Stimulated activated memory B cell treated with anti-CD40 and anti-IgM and Interleukin-4, amounts not matched to agents 10 μg/mL and 1 μg/mL and 100 μg/mL, for 72 hours (primary cell): ENCODE measurements at places on chromosomes 2 and 18.
A peak's percentile ranks its signal among the peaks of the same experiment; 100 is the strongest.

GRCh38 chr2:127188797-127189196, 31.3 kb downstream of the CYP27C1 start:
- ATAC-seq: no peak

GRCh38 chr2:235553291-235553690, 59.4 kb downstream of the AGAP1 start:
- ATAC-seq: no peak

DNA sequence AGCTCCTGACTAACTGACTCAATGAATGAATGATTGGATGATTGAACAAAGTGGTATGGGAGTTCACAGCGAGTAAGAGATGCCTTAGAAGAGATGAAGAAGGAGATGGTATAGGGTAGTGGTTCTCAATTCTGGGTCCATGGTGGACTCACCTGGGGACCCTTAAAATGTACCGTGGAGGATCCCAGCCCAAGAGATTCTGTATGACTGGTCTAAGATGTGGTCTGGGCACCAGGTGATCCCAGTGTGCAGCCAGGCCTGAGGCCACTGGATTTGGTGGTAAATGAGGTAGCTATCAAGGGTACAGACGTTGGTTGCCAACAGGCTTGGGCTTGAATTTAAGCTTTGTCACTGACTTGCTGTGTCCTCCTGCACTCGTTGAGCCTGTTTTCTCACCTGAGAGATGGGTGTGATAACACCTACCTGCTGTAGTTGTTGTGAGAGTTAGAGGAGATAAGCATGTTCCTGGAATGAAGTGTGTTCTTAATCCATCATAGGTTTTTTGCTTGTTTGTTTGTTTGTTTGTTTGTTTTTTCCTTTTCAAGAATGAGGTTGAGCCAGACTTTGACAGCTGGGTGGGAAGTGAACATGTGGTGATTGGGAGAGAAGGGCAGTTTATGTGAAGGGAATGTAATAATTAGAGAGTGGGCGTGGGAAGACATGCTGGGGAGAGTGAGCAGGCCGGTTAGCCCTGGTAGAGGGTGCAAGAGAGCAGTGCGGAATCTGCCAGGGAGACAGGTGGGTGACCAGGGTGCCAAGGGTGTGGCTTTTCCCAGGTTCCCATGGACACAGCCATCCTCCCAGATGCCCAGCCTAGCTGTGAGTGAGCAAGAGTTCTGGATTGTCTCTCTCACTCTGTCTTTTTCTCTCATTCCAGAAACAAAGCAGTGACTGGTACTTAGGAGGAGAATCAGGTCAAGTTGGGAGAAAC, 31.4 kb upstream of the IL1B start:
- ATAC-seq: no peak

DNA sequence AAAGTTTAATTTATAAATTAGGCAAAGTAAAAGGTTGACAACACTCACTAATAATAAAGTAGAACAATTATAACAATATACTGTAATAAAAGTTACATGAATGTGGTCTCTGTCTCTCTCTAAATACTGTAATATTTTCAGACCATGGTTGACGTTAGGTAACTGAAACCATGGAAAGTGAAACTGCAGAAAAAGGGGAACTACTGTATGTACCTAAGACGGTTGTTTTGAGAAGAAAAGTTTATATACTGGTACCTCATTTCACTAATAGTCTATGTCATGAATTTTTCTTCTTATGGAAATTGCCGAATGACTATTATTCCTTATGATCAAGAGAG, 166.7 kb upstream of the ZNF521 start:
- ATAC-seq: peak; percentile 91

GRCh38 chr18:3594760-3595368, 144.9 kb downstream of the TGIF1 start:
- no peak for ATAC-seq

DNA sequence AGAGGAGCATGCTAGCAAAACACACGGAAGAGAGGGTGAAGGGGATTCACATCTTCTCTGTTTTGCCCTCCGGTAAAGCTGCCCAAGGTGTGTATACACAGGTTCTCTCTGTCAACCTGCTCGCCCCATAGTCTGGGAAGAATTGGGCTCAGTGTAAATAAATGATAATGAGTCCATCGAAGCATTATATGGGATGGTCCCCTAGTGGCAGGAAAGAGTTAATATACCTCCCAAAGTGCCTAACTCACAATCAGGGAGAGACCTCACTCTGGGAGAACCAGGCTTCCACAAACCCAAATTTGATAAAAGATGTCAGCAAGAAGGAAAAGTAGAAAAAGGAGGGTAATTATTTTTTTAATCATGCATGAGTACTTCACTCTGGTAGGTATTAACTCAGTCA, 262.2 kb upstream of the ZNF521 start:
- no peak for ATAC-seq

- ATAC-seq: no peak
Measured at GRCh38 chr2:102040229-102040628, 48.5 kb downstream of the IL1R2 start.

- no peak for ATAC-seq
Measured at GRCh38 chr2:165307317-165307716, 68.1 kb downstream of the SCN2A start.

DNA sequence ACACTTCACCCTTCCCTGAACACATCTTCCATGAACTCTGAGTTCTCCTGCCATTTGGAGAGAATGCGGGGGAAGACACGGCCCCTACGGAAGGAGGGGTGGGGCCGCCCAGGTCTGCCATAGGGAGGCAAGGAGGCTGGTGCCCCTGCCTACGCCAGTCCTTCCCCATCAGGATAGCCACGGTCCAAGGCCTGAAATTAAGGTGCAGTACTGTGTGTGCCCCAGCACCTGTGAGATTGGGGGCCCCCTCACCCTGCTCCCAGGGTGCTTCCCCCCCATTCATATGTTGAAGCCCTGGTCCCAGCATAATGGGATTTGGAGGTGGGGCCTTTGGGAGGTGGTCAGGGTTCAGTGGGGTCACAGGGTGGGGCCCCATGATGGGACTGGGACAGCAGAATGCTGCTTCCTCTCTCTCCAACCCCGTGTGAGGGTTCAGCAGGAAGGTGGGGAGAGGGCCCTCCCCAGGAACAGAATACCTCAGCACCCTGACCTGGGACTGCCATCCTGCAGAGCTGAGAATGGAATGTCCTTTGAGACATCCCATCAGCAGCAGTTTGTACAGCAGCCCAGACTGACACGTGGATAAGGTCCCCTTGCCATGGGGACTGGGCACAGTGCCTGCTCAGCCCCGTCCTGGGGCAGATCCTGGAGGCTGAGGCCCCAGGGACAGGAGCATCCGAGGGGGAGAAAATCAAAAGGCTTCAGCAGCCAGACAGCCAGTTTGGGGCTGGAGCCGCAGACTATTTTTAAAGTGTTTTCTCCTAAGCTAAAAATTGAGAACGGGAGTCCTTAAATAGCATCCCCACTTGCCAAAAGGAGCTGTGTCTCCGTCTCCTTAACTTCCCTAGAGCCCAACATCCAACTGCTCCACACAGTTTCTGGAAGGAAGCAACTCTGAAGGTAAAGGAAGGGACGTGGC, 105.1 kb downstream of the NDUFA10 start:
- no peak for ATAC-seq

DNA sequence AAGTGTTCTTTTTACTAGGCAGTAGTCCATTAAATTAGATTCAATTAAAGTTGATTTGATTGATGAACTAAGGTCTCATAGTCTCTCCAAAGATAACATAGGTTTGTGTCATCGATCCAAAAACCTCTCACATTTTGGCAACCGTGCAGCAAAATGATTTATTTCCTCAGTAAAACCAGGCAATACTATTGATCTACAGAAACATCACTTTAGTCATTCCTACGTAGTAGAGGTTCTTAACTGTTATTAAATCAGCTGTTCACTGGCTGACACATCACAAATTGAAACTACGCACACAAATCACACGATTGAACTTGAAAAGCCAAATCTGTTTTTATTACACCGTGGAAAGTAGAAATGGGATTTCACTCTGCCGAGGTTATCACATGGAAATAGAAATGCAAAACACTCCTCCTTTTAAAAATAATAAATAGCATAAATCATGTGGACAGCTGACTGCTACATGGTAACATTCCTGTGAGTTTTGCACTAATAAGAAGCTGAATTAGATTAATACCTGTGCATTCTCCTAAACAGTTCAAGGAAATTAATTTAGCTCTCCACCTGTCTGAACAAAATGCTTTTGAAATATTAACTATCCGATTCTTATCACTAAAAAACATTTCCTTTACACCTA, 262.5 kb downstream of the CDH20 start:
- no peak for ATAC-seq

GRCh38 chr18:44743631-44744030, 62.9 kb downstream of the SETBP1 start:
- no peak for ATAC-seq

DNA sequence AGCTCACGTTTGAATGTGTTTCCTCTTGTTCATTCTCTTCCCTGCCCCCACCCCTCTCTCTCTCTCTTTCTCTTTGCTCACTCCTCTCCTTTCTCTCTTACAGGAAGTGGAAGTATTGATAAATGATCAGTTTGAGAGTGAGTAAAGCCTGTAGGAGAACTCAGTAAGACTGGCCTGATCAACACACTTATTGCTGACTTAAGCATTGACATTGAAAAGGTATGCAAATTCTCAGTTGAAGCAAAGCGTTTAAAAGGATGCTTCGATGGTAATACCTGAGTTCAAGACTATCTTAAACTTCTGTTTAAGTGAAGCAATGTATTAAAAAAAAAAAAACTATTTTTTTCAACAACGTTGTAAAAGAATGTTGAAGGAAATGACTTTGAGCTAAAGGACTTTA, 115.7 kb upstream of the DDX18 start:
- ATAC-seq: no peak
